ENCODE measurements at places on chromosomes 6 and 20.

- no peak for DNase-seq
These were observed 562.5 kb upstream of the MAP3K7 start for GRCh38 chr6:91149246-91149955.

DNA sequence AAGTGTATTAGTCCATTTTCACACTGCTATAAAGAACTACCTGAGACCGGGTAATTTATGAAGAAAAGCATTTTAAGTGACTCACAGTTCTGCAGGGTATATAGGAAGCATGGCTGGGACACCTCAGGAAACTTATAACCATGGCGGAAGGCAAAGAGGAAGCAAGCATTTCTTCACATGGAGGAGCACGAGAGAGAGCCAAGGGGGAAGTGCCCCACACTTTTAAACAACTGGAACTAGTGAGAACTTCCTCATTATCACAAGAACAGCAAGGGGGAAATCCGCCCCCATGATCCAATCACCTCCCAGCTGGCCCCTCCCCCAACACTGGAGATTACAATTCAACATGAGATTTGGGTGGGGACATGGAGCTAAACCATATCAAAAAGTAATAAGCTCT is 28.3 kb upstream of the B3GAT2 start:
- DNase-seq: peak; percentile 43

DNA sequence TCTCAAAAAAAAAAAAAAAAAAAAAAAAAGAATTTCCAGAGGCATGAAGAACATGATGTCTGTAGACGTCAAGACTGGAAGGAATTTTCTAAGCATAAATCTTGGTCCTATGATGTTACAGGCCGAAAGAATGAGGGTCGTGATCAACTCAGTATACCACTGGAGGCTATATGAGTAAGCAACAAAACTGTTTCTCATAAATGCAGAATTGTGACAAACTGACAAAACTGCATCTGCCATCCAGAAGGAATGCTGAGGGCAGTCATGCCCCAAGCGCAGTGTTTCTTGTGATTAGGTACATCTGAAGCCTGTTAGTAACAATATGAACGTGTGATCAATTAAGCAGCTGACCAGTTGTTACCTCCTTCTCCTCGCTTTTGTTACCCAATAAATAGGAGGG is 43.5 kb upstream of the ADGRG6 start:
- no peak for DNase-seq

GRCh38 chr20:36493801-36494114 is 47.6 kb upstream of the MYL9 start:
- DNase-seq: no peak

DNA sequence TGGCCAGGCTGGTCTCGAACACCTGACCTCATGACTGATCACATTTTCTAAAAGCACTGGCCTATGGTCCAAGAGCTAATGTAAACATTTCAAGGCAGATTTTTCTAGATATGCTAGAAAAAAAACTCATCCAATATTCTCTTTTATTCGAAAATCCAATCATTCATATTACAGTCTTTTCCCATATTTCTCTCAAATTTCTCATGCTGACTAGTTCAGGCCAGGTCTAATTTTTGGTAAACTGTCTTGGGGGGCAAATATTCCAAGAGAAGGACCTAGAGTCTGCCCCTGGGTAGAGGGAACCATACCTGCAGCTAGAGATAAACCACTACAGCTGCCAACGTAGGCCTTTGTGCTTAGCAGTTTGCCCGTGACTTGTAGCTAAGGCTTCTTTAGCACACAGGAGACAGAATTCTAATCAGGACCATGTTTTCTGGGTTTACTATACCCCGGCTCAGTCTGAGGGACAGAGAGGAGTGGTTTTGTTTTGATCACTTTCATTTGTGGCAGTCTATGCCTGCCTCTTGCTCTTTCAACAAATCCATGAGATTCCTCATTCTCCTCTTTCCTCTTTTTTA is 71.8 kb upstream of the CITED2 start:
- peak; percentile 57 for DNase-seq

Data from hematopoietic multipotent progenitor cell treated with erythropoietin and hydrocortisone succinate and interleukin-3 and kit ligand, for 4 days (in vitro differentiated cells).